ENCODE measurements at places on chromosomes 3 and 15.

DNA sequence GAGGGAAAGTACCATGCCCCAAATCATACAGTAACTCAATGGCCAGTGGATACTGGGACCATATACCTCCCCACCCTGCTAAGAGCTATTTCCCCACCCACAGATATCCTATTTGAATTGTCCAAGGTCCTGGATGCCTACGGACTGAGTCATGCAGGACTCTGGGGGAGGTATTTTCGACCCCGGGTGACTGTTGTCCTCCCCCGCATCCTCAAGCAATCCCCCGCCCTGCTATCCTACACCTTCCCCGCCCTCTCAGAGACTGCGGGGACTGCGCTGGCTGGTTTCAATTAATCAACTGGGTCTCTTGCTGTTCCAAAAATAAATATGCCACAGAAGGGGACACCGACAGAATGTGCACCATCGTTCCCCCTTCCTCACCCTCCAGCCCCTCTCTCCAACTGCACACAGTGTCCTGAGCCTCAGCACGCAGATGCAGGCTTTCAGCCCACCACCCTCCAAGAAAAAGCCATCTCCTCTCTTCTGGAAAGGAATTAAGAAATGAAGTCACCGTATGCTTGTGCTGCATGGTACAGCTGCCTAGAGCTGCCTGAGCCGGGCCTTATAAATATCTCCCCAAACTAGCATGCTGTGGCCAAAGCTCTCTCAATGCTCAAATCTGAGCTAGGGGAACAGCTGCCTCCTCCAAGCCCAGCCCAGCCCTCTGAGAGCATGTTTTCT is 8.1 kb downstream of the CAV3 start:
- DNase-seq: no peak

GRCh38 chr15:87577336-87577735 is 679.2 kb downstream of the NTRK3 start:
- DNase-seq: no peak

- no peak for DNase-seq
Measured at GRCh38 chr3:117977504-117978228, 1057.0 kb downstream of the IGSF11 start.

- DNase-seq: peak; percentile 22
Measured at GRCh38 chr3:128321418-128321817, 145.3 kb downstream of the DNAJB8 start.

- no peak for DNase-seq
Measured at GRCh38 chr3:47083786-47084185, 80.1 kb downstream of the SETD2 start.

- no peak for DNase-seq
Measured at GRCh38 chr3:163548015-163548414, 1530.3 kb downstream of the SI start.

- DNase-seq: no peak
Measured at GRCh38 chr15:65819563-65819960, 27.5 kb upstream of the DENND4A start.

DNA sequence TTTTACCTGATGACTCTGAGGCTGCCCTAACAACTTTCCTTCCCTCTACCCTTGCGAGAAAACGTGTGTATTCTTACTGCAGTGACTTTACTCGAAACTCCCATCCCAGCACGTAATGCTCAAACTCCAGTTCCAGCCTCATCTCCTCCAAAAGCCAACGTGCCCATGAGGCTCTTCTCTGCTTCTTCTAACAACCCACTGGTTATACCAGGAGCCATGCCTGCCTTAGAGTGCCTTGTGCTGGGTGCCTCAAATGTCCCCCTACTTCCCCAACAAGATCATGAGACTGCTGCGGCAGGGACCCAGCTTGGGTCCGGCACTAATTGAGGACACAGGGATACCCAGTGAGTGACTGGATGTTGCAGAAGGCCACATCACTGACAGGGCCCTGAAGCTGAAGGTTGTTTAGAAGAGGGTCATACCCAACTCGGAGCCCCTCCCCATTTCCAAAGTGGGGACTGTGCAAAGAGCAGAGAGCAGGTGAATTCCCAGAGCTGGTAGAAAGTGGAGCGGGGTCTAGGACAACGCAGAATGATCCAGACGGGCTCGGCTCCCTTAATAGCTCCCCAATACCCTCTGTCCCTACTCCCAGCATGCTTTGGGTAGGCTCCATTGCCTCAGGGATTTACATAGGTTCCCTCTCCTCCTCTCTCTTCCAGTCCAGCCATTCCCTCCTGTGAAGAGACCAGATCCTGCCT is 71.4 kb downstream of the BDH1 start:
- DNase-seq: no peak

GRCh38 chr3:51355891-51356578 is 29.1 kb upstream of the MANF start:
- DNase-seq: no peak

DNA sequence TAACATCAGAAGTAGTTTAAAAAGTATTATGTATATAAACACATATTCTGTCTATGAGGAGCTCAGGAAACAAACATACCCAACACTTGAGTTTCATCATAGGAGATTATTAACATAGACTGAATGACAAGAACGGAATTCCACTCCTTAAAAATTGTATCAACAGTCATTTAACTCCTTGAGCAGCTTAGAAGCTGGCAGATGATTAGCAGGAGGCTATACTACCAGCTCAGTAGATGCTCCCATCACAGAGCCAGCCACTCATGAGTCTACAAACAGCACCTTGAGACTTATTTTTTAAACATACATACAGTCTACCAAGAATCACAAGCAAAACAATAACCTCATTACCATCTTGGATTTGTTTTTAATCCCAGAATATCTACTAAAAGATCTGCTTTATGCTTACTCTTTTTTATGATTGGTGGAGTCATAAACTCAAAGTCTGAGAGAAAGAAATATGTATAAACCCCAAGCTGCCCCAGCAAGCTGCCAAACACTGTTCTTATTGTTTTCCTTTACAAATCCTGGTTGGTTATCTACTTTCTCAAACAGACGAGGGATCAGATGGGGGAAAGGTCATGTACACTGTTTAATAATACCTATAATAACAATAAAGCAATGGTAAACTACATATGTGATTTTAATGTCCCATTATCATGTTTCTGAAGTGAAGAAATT is 59.5 kb downstream of the CBLB start:
- DNase-seq: no peak

- no peak for DNase-seq
Measured at GRCh38 chr3:60720736-60721135, 530.5 kb downstream of the FHIT start.

GRCh38 chr3:163476179-163476578 is 1602.1 kb downstream of the SI start:
- no peak for DNase-seq

GRCh38 chr3:89375451-89375850 is 268.0 kb downstream of the EPHA3 start:
- DNase-seq: no peak

GRCh38 chr15:79826800-79827199 is 70.0 kb downstream of the MTHFS start:
- DNase-seq: no peak

DNA sequence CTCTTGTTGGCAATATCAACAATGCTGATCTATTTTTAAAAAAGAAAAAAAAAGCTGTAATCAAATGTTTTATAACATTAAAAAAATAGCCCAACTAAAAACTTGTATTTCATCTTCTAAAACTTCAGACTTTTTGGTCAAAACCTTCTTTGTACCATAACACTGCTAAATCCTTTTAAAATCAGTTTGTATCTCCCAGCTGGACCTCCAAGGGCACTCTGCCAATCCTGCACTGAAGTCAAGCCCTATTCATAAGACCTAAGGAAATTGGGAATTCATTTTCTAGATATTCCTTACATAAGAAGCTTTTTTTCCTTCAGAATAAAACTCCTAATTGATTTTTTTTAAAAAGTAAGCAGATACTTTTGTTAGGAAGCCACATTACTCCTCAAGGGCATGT is 38.2 kb upstream of the HCLS1 start:
- no peak for DNase-seq

GRCh38 chr15:79053894-79054293 is 36.7 kb downstream of the RASGRF1 start:
- DNase-seq: no peak

GRCh38 chr3:157285966-157286365 is 126.0 kb upstream of the CCNL1 start:
- DNase-seq: no peak

DNA sequence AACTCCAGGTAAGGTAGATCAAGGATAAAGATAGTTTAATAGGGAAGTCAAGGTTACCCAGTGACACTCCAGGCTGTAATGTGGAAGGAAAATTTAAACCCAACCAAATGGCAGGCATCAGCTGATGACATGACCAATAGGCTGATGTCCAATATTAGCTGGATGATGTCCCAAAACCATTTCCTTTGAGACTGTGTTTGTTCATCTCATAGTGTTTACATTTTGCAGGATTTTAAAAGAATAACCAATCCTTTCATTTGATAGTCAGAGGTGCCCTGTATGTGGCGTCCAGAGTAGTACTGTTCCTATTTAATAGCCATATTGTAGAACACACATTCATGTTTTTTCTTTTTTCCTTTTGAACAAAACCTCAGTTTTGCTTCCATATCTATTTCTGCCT is 23.3 kb upstream of the TMEM158 start:
- no peak for DNase-seq
